ENCODE measurements at places on chromosomes 3 and 15.

GRCh38 chr3:153290268-153291015, 128.4 kb downstream of the RAP2B start:
- DNase-seq, result no peak

DNA sequence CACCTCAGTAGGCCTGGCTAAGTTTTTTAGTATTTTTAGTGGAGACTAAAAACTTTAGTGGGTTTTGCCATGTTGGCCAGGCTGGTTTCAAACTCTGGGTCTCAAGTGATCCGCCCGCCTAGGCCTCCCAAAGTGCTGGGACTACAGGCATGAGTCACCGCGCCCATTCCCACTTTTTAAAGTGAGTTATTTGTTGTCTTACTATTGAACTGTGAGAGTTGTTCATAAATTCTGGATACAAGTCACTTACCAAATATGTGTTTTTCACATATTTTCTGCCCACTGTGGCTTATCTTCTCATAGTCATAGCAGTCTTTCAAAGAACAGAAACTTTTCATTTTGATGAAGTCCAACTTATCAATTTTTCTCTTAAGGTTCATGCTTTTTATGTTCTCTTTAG, 29.9 kb upstream of the SPSB4 start:
- no peak for DNase-seq

- no peak for DNase-seq
Observed at GRCh38 chr15:91529534-91529933, 324.0 kb upstream of the SLCO3A1 start.

DNA sequence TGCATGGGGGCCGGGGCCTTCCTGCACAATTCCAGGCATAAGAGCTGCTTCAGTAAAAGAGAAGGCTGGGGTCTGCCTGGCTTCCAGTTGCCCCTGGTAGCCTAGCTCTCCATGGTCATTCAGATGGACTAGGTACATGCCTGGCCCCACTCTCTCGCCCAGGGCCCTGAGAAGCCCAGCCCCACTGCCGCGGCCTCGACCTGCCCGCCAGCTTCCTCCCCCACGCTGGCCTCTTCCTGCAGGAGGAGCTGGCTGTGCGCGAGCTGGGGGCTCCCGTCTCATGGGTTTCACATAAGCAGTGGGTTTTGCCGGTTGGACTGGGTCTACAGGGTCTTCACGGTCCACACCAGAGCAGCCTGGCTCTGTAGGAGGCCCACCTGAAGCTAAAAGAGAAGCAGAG, 3.6 kb downstream of the PRR20G start:
- DNase-seq, result no peak

DNA sequence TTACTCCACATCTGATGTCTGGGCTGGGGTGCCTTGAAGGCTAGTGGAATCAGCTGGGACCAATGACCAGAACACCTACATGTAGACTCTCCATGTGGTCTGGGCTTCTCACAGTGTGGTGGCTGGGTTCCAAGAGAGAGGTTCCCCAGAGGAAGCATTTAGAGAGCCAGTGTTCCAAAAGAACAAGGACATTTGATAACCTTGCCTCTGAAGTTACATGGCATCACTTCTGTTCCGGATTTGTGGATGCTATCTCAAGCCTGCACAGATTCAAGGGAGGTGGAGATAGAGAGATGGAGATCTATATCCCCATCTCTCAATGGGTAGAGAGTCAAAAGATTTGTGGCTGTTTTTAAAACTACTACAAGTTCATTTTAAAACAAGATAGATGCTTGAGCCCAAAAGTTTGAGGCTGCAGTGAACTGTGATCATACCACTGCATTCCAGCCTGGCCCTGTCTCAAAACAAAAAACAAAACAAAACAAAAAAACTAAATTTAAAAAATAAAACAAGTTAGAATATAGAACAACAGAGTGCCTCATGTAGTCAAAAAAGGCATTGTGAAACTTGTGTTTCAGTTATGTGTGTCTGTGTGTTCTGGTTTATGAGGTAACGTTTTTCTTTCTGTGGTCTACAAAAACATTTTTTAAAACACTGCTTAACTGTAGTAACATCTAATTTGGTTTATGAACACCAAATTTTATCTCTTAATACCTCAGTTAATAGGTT, 44.8 kb downstream of the PDE8A start:
- DNase-seq, result no peak

DNA sequence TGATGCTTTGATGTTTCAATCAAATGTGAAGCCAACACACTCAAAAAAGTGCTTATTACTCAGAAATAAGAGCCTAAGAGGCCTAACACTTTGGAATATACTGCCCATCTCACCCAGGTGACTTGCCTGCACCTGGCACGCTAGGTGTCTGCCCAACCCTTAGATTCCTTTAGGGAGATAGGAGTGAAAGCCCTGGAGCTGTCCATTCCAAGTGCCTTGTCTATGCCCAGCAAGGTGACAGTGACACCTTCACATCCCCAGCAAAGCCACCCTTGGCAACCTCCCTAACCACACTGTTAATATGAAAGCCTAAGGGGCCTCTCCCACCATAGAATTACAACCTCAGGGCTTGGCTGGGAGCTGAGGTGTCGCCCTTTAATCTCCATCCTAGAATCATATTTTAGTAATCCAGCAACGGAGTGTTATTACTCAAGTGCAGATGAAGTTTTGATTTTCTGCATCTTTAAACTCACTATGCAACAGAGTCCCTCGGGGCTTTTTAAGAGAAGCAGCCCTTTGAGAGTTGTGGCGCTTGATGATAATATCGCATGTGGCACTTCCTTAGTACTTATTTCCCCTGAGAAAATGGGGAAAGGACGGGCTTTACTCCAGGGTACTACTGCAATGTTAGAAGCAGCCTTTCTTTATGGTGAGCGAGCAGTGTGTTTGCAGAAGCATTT, 24.8 kb downstream of the ATP10A start:
- no peak for DNase-seq

- no peak for DNase-seq
Observed at GRCh38 chr3:167473863-167474262, at the start of gene SERPINI2. SERPINI2 (minus strand) TSS chr3:167474042; CDS start chr3:167471834, 2,208 bp downstream.

Data from endothelial cell (in vitro differentiated cells).